Left cardiac atrium (tissue), 4 donors: ENCODE measurements at places on chromosomes 6 and 20. TPM values are rescaled to one million over a fixed set of nuclear protein-coding genes. Genes with fewer than 3 reads are reported as not detected.

The MAP7 gene
- 2.2 TPM for total RNA-seq

The PSORS1C1 gene
- 1.1 TPM for total RNA-seq

The HMGA1 gene
- total RNA-seq: 36.2 TPM

The TAB2 gene
- total RNA-seq: 56.3 TPM

The MUC22 gene
- not detected for total RNA-seq

The RUNX2 gene
- 0.44 TPM for total RNA-seq

The FOXP4 gene
- total RNA-seq: 15.6 TPM

The C20orf202 gene
- 0.24 TPM for total RNA-seq

DNA sequence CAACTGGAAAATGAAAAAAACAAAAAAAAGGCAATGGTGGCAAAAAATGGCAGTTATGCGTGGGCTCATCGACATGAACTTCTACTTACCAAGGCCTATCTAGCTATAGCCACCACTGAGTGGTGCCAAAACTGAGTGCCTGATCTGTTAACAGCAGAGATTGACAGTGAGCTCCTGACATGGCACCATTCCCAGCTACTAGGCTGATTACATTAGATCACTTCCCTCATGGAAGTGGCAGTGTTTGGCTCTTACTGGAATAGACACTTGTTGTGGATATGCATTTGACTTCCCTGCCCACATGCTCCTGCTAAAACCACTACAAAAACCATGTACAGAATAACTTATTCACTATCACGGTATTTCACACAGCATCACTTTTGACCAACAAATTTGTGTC is 216.1 kb upstream of the SGK1 start:
- DNase-seq: peak; percentile 36

DNA sequence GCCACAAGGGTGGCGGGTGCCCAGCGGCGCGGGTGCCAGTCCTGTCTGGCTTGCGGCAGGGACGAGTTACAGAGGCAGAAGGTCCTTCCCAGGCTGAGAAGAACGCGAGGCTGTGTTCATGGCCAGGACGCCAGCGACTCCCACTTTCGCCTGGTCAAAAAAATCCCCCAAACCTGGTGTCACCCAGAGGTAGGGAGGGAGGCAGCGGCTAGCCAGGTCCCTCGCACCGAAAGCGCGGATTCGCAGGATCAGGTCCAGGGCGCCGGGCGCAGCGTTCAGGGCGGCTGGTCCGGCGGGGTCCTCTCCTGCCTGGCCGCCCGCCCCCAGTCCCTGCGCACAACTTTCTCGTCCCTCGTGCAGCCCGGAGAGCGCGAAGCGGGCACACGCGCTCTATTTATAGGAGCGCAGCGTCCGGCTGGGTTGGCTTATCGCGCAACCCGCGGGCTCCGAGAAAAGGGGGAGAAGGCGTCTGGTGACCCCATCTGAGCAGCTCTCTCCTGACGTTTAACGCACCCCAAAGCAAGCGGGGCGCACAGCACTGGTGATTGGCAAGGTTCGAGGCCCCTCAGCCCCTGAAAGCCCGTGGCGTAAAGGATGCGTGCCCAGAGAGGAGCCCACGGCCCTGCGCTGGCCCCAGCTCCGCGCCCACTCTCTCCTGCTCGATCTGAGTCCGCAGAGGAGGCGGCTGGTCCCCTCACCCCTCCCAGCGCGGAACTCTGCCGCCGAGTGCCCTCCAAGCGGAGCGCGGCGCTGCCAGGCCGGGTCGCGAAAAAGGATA is 519 bp downstream of the CBLN4 start:
- no peak for DNase-seq

GRCh38 chr6:134622382-134623173 is 304.7 kb upstream of the SGK1 start:
- DNase-seq: no peak

DNA sequence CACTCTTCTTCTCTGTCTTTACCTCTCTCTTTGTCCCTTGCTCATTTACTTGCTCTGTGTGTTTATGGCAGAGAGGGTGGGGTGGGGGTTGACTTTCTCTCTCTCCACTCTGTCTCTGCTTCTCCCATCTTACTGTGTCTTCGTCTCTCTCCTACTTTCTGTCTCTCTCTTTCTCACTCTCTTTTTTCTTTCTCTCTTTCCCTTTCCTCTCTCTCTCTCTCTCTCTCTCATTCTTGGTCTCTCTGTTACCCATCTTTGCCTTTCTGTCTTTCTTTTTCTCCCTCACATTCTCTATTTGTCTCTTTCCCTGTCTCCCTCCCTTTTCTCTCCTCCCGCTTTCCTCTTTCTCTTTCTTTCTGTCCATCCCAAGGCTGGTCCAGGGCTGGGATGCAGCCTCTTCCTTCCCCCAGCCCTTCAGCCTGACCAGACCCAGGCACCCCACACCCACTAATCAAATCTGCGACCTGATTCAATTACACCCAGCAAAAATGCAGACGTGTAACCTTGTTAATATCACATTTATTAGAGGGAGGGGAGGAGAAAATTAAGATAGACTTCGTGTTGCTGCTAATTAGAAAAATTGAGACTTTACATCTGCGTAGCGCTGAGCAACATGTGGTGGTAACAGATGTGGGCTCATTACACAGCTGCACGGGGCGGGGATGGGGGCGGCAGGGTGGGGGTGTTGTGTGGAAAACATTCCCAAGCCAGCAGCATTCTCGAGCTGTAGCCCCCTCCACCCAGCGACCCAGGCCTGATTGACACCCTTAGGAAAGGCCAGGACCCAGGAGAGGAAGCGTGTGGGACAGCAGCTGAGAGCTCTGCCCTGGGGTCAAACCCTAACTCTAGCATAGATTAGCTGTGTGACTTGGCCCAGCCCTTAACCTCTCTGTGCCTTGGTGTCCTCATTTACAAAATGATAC is 124.9 kb upstream of the MAFB start:
- no peak for DNase-seq

- DNase-seq: no peak
These were observed 13.3 kb downstream of the RSPH9 start for GRCh38 chr6:43658161-43658560.

- no peak for DNase-seq
These were observed 35.7 kb upstream of the MLN start for GRCh38 chr6:33839399-33840047.

DNA sequence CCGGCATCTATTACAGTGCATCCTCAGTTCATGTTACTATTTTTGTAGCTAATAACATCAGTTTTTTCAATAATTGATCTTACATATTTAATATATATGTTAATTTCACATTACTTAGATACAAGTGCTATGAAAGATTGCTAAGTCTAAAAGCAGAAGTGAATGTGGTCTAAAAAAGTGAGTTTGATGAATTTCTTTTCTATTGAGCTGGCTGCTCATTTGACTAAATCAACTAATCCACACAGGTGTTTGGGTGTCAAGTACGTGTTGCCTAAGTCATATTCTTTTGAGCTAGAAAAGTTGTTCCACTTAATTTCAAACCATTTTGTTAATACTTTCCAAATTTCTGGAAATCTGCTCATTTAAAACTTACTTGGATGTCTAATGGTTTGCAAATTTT is 46.6 kb upstream of the EZR start:
- DNase-seq: no peak

GRCh38 chr20:52621401-52621800 is 350.8 kb upstream of the TSHZ2 start:
- no peak for DNase-seq

DNA sequence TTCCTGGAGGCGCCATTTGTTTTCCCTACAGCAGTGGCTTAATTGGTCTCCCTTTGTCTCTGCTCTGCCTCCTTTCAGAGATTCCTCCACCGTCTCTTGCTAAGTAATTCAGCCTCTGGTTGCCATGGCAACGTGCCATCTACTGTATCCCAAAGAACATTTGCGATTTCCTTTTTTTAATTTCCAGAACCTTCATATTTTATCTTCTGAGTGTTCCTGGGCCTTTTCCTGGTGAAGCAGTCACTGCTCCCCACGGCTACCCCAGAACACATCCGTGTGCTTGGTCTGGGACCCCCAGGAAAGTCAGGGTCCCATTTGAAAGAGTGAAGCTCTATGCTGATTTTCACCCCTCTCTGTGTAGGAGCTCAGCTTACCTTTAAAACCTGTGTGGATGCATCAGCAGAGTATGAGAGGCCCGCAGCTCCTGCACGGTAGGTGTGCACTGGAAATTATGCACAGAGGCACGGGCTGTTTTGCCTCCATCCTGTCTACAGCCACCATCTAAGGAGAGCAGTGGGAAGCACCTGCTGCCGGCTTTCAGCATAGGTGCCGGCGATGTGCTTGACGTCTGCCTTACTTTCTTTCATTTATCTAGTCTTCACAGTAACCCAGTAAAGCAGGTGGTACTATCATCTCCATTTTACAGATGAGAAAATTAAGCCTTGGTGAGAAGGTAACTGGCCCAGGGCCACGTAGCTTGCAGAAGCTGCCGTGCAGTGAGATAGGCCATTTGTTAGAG is 122.8 kb downstream of the SYCP2 start:
- no peak for DNase-seq

DNA sequence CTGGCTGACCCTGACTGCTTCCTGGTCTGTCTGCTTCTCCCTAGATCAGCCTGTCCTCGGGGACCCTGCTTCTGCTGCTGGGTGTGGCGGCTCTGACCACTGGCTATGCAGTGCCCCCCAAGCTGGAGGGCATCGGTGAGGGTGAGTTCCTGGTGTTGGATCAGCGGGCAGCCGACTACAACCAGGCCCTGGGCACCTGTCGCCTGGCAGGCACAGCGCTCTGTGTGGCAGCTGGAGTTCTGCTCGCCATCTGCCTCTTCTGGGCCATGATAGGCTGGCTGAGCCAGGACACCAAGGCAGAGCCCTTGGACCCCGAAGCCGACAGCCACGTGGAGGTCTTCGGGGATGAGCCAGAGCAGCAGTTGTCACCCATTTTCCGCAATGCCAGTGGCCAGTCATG is 6.3 kb downstream of the NRSN2 start:
- DNase-seq: no peak

- no peak for DNase-seq
These were observed 38.0 kb downstream of the TTLL9 start for GRCh38 chr20:31908424-31908823.

DNA sequence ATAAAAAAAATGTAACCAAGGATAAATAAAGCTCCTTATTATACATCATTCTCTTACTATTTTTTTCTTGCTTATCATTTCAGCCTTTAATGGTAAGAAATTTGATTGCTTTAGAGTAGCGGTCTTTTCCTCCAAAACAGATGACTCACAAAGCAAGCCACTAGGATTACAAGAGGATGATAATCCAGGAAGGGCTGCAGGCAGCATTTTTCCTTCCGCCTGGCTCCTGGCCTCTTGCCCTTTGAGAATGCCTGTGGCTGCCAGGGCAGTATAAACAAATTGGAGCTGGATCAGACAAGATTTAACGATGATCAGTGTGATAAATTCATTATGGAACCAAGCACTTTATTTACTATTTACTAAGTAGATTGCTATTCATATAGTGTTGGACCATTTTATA is 9.7 kb upstream of the FBXL4 start:
- no peak for DNase-seq

DNA sequence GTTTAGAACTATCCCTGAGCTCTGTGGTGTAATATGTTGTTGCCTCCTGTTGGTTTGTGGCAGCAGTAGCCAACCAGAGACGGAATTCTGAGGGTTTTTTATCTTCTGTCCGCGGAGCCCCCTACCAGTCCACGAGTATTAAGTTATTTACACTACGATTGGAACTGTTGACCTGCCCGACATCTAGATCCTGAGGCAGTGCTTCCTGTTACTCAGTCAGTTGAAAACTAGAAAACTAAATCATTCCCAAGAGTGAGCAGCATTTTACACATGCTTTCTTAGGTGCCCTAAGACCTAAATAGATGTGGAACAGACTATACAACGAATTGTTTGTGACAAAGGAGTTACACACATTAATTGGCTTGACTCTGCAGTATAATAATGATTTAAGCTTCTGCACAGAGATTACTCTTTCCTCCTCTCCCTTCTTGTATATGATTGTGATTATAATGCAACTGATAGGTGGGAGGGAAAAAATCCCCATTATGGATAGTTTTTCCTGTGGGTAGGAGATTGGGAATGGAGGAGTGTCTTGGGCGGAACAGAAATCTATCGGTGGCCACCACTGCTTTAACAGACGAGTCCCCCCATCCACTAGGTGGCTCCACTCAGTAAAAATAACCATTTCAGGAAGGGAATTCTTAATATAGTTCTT is 1.7 kb downstream of the LOC128125822 start:
- no peak for DNase-seq

DNA sequence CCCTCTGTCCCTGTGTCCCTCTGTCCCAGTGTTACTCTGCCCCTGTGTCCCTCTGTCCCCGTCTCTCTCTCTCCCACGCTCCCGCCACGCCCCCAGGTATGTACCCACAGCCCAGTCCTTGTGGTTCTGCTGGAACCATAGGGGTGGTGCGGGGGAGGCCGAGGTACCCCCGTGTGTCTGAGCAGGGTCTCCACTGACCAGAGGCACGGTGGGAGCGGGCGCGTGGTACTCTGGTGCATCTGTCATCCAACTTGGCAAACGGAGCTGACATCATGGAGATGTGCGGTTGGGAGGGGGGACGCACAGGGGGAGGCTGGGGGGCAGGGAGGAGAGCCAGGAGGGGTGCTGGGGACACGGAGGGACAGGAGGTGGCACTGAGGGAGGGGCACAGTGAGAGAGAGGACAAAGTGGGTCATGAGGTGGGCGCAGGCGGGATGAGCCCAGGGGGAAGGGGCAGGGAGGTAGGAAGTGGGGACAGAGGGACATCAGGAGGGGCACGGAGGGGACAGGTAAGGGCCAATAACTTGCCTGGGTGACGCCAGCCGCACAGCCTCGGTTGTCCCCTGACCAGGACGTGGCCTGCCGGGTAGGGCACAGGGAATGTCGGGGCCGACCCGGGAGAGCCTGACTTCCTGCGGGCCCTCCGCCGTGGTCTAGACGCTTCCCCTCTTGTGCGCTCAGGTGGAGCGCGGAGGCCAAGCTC is 163.6 kb upstream of the PDE10A start:
- no peak for DNase-seq

- DNase-seq: no peak
These were observed 125.0 kb upstream of the CD93 start for GRCh38 chr20:23211164-23211563.

GRCh38 chr6:151010071-151010470 is 144.6 kb downstream of the MTHFD1L start:
- DNase-seq: no peak

GRCh38 chr6:37289931-37290330 is 32.0 kb upstream of the TMEM217 start:
- DNase-seq: no peak

- no peak for DNase-seq
These were observed 144.7 kb downstream of the QRSL1 start for GRCh38 chr6:106773996-106774629.

- no peak for DNase-seq
These were observed 21.5 kb upstream of the NTSR1 start for GRCh38 chr20:62686869-62687830.

- DNase-seq: no peak
These were observed 8.0 kb upstream of the DNAJC5 start for GRCh38 chr20:63886921-63887320.

- no peak for DNase-seq
These were observed 49.4 kb downstream of the CTCFL start for GRCh38 chr20:57475388-57476083.
